ENCODE measurements at places on chromosomes 7 and 10.

DNA sequence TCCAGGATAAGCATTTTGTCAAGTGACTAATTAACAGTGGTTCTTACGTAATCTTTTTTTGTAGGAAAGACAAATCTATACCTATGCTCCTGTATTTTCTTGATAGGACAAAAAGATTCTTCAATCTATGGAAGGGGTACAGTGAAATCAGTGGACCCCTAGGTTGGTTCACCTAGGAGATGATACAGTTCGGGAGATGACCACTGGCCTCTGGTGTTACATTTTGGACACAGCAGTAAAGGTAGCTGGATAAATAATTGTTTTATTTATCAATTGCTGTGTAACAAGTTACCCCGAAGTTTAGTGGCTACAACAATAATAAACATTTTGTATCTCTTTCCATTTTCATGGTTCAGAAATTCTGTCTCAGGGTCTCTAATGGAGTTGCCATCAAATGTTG, 288.2 kb upstream of the MAGI2 start:
- no peak for DNase-seq

- DNase-seq = no peak
Measured at GRCh38 chr10:43204042-43204942, 62.6 kb downstream of the RASGEF1A start.

- no peak for DNase-seq
Measured at GRCh38 chr10:69352569-69353264, 64.0 kb downstream of the TACR2 start.

GRCh38 chr10:22365644-22366434, 20.5 kb downstream of the SPAG6 start:
- DNase-seq = no peak

DNA sequence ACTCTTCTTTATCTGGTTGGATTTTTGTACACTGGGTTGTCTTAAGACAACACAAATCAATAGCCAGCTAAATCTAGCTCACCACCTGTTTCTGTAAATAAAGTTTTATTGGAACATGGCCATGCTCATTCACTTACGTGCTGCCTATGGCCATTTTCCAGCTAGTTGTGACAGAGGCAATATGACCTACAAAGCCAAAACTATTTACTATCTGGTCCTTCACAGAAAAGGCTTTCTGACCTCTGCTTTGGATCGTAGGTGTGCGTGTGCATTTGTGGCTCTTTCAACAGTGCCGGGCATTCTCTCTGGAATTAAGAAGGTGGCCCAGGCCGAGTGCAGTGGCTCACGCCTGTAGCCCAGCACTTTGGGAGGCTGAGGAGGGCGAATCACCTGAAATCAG, 45.5 kb downstream of the NRAP start:
- DNase-seq = no peak

- DNase-seq = no peak
Measured at GRCh38 chr10:116183733-116184511, 89.1 kb downstream of the GFRA1 start.

DNA sequence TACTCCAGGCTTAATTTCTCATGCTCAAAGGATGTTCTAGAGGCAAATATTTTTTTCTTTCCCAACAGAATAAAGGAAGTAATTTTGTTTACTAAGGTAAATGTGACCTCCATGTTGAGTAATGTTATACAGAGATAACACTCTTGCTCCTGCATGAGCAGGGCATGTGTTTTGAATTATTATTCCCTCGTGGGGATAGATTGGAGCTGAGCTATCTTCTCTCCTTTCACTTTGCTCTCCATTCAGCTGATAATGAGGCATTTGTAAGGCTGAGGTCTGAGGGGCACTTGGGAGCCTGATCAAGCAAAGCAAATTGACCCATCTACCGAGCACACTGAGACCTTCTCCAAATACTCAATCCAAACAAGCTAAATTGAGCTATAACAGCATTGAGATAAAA, 50.7 kb upstream of the GHITM start:
- DNase-seq = no peak

- no peak for DNase-seq
Measured at GRCh38 chr7:82105463-82105862, 335.6 kb upstream of the HGF start.

GRCh38 chr10:74923556-74923955, 97.2 kb downstream of the KAT6B start:
- no peak for DNase-seq

- no peak for DNase-seq
Measured at GRCh38 chr10:12906051-12906541, 95.4 kb downstream of the CCDC3 start.

GRCh38 chr10:124592736-124593430, 131.3 kb downstream of the LHPP start:
- DNase-seq = no peak

DNA sequence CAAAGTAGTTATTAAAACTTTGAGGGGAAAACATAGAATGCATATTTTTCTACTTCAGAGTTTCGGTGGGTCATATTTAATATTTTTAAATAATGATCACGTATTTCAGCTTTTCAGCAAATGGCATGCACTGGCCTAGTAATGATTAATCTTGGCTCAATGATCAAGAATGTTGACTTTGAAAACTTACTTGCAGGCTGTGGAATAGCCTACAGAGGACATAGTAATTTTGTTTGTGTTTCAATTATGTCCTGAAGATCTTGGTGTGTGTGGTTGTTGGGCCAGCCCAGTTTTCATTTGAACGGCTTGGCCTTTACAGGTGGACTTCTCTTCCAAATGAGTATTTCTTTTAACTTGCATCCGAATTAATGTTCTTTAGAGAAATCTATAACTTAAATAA, 35.1 kb downstream of the ADD3 start:
- DNase-seq = no peak

DNA sequence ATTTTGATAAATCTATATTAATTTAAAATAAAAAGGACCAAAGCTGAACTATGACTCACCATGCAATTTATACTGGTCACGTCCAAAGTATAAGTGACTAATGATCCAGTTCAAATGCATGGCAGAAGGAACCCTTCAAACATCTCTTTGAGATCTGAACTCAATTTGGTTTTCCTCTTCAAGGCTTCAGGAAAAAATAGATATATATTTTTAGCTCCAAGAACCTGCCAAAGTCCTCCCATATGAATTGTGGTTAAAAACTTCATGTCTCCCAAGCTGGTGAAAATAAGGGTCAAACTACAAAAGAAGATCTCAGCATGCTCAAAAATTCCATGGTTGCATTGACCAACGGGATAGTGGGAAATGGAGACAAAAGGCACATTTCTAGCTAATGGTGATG, 34.6 kb upstream of the PDE1C start:
- no peak for DNase-seq

GRCh38 chr7:7181519-7182155, 707 bp upstream of the C1GALT1 start:
- no peak for DNase-seq

- DNase-seq = no peak
Measured at GRCh38 chr10:19469521-19469920, 346.7 kb upstream of the PLXDC2 start.

DNA sequence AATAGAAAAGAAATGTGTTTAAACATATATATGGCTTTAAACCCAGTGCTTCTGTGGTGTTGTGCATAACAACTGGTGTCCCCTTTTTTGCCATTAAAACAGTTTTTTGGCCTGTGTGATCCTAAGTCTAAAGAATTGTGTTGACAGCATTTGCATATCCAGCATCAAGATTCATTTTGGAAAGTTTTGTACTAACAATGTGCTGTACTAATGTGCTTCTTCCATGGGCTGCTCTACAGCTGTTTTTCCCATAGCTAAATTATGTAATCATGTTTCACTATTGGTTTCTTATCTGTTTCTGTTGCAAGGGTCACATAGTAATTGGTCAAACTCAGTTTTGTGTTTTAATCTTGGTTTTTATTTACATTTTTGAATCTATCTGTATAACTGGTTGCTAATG, 5.5 kb downstream of the CNNM2 start:
- DNase-seq = no peak

DNA sequence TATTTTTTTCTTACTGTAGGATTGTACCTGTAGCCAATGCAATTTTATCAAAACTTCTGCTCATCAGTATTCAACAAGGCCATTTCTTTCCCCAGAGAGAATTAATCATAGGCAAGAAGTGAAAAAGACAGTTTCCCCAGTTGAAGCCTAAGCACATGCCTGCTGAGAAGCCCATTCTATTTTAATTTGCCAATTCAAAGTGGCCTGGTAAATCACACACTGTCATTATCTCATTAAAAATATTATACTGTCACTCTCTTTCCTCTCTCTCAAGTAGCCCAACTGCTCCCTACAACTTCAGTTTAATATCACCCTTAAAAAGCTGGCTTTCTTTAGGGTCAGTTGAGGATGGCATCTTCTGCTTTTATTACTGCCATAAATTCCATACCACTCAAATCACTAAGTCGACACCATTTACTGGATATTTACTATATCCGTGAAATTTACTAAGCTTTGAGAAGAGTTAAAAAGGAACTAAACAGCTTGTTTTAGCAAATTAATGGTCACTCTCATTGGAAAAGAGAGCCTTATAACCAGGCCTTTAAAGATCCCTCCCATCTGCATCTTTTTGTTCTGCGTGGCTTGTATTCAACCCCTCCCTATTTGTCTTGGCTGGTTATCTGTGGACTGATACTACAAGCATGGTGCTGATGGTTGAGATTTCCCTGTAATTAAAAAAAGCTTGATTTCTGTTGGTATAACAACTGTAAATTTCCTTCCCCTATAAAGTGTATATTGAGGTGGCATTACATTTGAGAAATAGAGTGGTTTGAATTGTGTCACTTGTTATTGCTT, 30.6 kb downstream of the COL28A1 start:
- DNase-seq = no peak

- DNase-seq = no peak
Measured at GRCh38 chr10:46218921-46219320, 67.9 kb upstream of the ANTXRL start.

DNA sequence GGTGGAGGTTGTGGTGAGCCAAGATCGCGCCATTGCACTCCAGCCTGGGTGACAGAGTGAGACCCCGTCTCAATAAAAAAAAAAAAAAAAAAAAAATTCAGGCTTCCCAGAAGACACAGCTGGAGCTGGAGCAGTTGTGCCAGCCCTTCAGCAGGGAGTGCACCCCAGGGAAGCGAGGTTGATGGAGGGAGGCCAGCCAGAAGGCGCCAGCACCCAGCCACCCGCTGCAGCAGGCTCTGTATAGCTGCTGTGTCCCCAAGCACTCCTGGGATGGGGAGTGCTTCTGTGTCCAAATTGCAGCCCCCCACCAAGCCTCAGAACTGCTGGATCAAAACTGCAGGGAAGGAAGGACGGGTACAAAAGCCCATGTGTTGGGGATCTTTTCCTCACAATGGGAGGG, 47.8 kb downstream of the COBL start:
- DNase-seq = no peak
